Myometrial cell (primary cell): ENCODE measurements at places on chromosomes 6 and 20. TPM values are rescaled to one million over a fixed set of nuclear protein-coding genes. Genes with fewer than 3 reads are reported as not detected.

The DNAH8 gene
- total RNA-seq: not detected in 2 replicates

The SNRPB gene
- 597 and 626 TPM in 2 replicates for total RNA-seq

The NKX2-4 gene
- not detected in 2 replicates for total RNA-seq

The C2 gene
- total RNA-seq: 1.4 and 2.0 TPM in 2 replicates

The COL9A3 gene
- total RNA-seq: 1.4 and 2.3 TPM in 2 replicates

The LPA gene
- not detected in 2 replicates for total RNA-seq

The FGD2 gene
- total RNA-seq: not detected in 2 replicates

The ADGRF1 gene
- total RNA-seq: not detected in 2 replicates

The ELOVL2 gene
- total RNA-seq: not detected in 2 replicates

The SNX3 gene
- 179 and 180 TPM in 2 replicates for total RNA-seq

The OPRL1 gene
- 3.2 and 3.5 TPM in 2 replicates for total RNA-seq

The CCR6 gene
- not detected in 2 replicates for total RNA-seq

The RPS10 gene
- total RNA-seq: 3,823 and 5,765 TPM in 2 replicates

The SLC12A5 gene
- total RNA-seq: 0.18 TPM in 1 of 2 replicates, not detected in the other

The TPMT gene
- total RNA-seq: 40.4 and 49.6 TPM in 2 replicates

The EYS gene
- total RNA-seq: under 0.01 and 0.29 TPM in 2 replicates

The SLC35F1 gene
- under 0.01 TPM in 1 of 2 replicates, not detected in the other for total RNA-seq

The PGBD1 gene
- total RNA-seq: 5.5 TPM in 2 replicates

The OTOR gene
- not detected in 2 replicates for total RNA-seq

The HLA-DQB2 gene
- total RNA-seq: not detected in 2 replicates

The CST7 gene
- total RNA-seq: not detected in 2 replicates

The SIRPB2 gene
- not detected in 2 replicates for total RNA-seq

The C6orf58 gene
- total RNA-seq: not detected in 2 replicates

The NKX2-2 gene
- total RNA-seq: not detected in 2 replicates

The GUCA1A gene
- total RNA-seq: 0.58 and 1.2 TPM in 2 replicates

The TCP11 gene
- 2.3 and 2.6 TPM in 2 replicates for total RNA-seq

The RPS6KA2 gene
- total RNA-seq: 28.3 and 35.8 TPM in 2 replicates

The TBPL1 gene
- 30.0 and 30.3 TPM in 2 replicates for total RNA-seq

The RHAG gene
- total RNA-seq: not detected in 2 replicates

The RAET1E gene
- under 0.01 TPM in 1 of 2 replicates, not detected in the other for total RNA-seq

The ENPP4 gene
- under 0.01 TPM in 1 of 2 replicates, not detected in the other for total RNA-seq

The BFSP1 gene
- 2.0 and 2.3 TPM in 2 replicates for total RNA-seq

The IL17A gene
- total RNA-seq: not detected in 2 replicates

The ECT2L gene
- not detected in 2 replicates for total RNA-seq

The SNPH gene
- 19.3 and 20.0 TPM in 2 replicates for total RNA-seq

The BACH2 gene
- total RNA-seq: not detected in 2 replicates

The CPNE5 gene
- not detected in 2 replicates for total RNA-seq

The PLCG1 gene
- 46.3 and 89.4 TPM in 2 replicates for total RNA-seq

The PRL gene
- not detected in 2 replicates for total RNA-seq

The OR2J3 gene
- not detected in 2 replicates for total RNA-seq

The RSPH4A gene
- under 0.01 TPM in 1 of 2 replicates, not detected in the other for total RNA-seq

The SIM1 gene
- total RNA-seq: not detected in 2 replicates

The PKIB gene
- under 0.01 and 0.71 TPM in 2 replicates for total RNA-seq

The OR12D1 gene
- total RNA-seq: not detected in 2 replicates

The TEAD3 gene
- total RNA-seq: 23.6 and 27.5 TPM in 2 replicates

The TPX2 gene
- total RNA-seq: 88.2 and 108 TPM in 2 replicates

The COQ3 gene
- total RNA-seq: 14.4 and 24.2 TPM in 2 replicates

The CCDC170 gene
- total RNA-seq: 0.18 and 0.29 TPM in 2 replicates

The CLVS2 gene
- total RNA-seq: under 0.01 TPM in 1 of 2 replicates, not detected in the other

The CALHM6 gene
- total RNA-seq: not detected in 2 replicates

The ROMO1 gene
- 638 and 750 TPM in 2 replicates for total RNA-seq

The SIRPA gene
- 10.4 and 13.5 TPM in 2 replicates for total RNA-seq

The SLC24A3 gene
- 0.29 and 1.2 TPM in 2 replicates for total RNA-seq

The GRM4 gene
- not detected in 2 replicates for total RNA-seq

The GJA10 gene
- total RNA-seq: not detected in 2 replicates

The TMC2 gene
- not detected in 2 replicates for total RNA-seq

The CAGE1 gene
- not detected in 2 replicates for total RNA-seq

The CRISP3 gene
- total RNA-seq: not detected in 2 replicates
